ENCODE measurements at places on chromosomes 7 and 10.

DNA sequence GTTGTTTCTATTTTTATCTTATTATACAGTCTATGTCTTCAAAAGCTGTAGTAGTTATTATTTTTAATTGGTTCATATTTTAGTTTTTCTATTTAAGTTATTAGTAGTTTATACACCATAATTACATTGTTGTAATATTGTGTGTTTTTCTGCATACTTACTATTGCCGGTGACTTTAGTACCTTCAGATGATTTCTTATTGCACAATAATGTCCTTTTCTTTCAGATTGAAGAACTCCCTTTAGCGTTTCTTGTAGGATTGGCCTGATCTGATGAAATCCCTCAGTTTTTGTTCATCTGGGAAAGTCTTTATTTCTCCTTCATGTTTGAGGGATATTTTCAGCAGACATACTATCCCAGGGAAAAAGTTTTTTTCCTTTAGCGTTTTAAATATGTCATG, 74.3 kb upstream of the CREB5 start:
- no peak for DNase-seq

DNA sequence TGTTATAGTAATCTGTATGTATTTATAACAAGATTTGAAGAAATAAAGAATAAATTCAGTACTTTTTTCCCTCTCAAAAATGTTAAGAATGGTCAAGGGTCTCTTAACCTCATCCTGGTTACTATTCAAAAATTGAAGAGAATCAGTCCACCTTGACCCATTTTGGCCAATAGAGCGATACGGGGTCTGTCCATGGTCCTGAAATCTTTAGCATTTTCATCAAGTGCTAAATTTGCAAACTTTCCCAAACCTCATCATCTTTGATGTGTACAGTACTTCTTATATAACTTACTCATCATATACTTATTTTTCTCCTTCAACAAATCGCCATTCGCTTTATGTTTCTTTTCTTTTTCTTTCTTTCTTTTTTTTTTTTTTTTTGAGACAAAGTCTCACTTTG, 23.6 kb downstream of the TMEM178B start:
- DNase-seq: no peak

DNA sequence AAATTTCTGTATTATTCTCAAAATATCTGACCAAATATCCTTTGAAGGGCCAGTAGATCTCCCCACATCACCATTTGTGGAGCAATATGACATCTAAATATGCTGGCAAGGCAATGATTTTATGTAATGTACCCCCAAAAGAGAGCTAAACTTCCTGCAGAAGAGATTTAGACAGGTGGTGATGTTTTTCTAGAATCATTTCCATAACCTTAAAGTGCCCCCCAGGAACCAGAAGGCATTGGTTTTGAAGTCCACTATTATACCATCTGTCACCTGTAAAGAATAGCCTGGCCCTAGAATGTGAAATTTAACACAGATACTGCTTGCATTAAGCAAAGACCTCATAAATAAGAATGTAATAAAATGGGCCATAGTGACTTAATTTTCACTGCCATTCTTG, 77.9 kb upstream of the ABLIM1 start:
- no peak for DNase-seq

GRCh38 chr10:624605-625332, 64.7 kb downstream of the DIP2C start:
- peak; percentile 35 for DNase-seq

- DNase-seq: no peak
Measured at GRCh38 chr10:94138391-94138790, 144.7 kb downstream of the PLCE1 start.

DNA sequence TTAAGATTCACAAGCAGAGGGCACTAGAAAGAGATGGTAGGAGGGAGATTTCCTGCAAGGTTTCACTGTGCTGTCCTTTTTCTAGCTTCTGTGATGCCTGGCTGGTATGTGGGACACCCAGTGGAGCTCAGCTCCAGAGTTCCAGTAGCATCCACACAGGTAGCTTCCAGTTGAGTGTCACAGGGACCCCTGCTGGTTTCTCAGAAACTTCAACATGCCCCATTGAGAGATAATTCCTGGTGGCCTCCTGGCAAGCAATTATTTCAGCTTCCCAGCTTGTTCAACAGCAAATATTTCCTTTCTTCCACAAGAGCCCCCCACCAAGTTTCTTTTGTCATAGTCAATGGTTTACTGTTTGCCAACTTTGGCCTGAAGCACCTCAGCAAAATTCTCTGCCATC, 858.7 kb downstream of the REEP3 start:
- DNase-seq: no peak

DNA sequence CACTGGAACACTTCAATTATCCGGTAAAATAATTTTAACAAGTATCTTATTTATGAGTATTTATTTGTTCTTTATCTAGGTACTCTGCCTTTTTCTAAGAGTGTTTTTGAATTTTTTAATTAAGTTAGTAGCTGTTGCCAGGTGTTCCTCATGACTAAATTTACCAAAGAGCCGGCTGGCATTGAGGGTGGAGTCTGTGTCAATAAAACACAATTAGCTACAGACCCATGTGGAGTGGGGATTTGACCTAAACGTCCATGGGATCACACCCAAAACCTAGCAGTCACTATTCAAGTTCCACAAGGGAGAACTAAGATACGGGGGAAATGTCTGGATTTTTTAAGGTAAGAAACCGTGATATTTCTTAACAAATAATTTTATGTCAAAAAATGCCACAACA, 9.8 kb downstream of the SLC16A12 start:
- no peak for DNase-seq

DNA sequence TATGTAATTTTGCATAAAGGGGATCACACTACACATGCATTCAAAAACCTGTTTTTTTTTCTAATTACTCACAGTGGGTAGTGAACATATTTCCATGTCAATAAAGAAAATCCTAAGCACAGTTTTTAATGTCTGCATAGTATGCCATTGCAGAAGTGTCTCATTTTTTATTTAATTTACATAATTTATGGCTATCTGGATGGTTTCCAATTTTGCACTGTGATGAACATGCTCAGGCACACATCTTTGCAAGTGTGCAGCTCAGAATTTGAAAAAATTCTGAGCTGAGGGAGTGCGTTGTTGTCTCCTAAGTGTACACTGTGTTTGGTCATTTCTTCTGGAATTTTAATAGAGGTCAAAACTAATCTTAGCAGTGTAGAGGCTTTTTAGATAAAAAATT, 2.2 kb downstream of the NPFFR1 start:
- DNase-seq: no peak

- DNase-seq: no peak
Measured at GRCh38 chr10:76085817-76086167, 654.4 kb downstream of the LRMDA start.

GRCh38 chr7:6546498-6547251, 4.6 kb downstream of the GRID2IP start:
- no peak for DNase-seq

- no peak for DNase-seq
Measured at GRCh38 chr10:104033401-104033930, 52.2 kb downstream of the COL17A1 start.

Measured in amniotic stem cell (primary cell).